ENCODE measurements at places on chromosomes 4 and X.

DNA sequence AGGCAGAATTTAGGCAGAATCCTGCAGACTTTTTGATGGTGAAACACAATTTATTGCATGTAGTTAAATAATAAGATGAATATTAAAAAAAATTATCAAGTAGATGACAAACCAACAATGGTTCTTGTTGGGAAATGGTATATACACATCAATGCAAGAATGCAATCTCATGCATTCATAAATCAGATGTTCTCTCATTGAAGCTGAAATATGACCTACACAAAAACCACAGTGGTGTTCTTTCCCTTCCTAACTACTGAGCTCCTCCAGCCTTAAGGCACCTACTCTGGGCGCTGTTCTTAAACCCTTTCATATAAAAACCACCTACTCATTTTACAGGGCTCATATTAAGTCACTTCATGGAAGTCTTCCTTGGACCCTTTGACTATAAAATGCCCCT lies 64.1 kb downstream of the ANTXR2 start:
- DNase-seq, result no peak

DNA sequence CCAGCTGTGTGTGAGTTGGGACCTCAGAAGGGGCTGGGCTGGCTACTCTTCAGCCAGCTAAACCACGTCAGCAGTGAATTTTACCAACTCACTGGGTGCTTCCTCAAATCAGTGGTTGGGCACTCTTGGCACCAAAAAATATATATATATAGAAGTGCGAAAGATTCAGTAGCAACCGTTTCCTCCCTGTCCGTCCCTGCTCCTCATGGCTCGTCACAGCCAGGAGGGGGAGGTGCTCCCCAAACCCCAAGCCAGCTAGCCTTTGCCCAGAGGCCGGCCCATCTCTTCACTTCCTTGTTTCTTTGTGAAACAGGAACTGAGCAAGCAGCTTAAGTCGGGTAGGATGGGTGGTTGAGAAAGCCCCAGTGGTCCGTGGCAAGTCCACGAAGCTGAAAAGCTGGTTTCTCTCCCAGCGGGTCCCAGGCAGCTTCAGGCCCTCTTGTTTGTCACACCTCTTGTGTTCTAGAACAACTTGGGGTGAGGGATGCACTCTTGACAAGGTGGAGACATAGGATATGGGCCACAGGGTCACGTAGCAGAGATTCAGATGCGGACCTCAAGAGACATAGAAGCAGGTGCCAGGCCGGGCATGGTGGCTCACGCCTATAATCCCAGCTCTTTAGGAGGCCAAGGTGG lies 6.8 kb upstream of the SASH3 start:
- peak; percentile 83 for DNase-seq

GRCh38 chrX:100994352-100995281 lies 25.1 kb downstream of the ARL13A start:
- no peak for DNase-seq

DNA sequence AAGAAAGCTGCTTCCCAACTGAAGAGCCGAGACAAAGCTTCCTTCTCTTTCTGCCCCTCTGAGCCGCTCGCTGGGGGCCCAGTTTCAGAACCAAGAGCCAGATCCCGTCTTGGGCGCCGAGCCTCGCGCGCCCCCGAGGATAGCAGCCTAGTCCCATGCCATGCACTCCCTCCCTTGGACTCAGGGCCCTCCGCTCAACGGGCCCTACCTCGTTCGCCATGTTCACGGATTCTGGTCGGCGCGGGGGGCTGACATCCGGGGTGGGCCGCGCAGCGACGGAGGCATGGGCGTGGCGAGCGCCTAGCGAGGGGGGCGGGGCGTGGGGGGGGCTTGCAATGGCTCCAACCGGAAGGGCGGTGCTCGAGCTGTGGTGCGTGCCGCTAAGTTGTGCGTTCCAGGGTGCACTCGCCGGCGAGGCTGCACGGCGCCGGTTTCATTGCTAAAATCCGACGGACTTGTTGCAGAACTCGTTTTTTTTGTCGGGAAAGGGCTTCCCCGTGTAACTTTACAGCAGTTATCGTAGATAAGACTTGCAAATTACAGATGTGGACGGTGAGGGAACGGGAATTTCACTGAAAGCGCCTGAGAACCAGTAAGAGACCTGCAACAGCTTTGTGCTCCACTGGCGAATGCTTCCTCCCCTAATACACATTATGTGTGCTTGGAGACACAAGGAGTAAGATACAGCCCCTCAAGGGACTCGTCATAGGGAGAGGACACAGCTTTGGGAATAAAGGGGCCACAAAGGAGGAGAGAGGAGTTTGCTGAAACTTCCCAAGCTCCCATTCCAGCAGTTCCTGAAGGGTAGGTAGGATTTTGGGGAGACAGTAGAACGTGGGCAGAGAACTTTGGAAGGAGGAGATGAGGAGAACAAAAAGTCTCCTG lies at the start of gene ADH5:
Gene ADH5 (minus strand): TSS at position 308 of the 885 bp plus-strand sequence. CDS start 88 bp downstream, at position 220.
- DNase-seq, result peak; percentile 85

- DNase-seq, result no peak
Observed at GRCh38 chrX:44105228-44105913, 132.2 kb upstream of the NDP start.

GRCh38 chr4:183493246-183493645 lies 11.6 kb upstream of the ING2 start:
- no peak for DNase-seq

DNA sequence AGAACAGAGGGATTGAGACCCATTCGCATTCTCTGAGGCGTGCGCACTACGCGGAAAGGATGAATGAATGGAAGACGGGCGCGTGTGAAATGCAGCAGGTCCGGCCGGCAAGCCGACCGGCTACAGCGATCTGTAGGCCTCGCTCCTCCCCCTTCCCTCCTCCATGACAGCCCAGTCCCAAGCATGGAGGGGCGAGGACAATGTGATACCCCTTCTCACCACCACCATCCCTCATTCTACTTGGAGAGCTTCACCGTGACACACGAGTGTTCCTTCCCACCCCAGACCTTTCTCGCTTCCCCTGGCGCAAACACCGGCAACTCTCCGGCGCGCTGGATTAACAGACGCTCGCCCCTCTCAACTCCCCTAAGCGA lies 815 bp downstream of the EIF4E start:
- peak; percentile 60 for DNase-seq

- DNase-seq, result no peak
Observed at GRCh38 chr4:123488916-123489315, 92.3 kb downstream of the SPRY1 start.

GRCh38 chr4:40212674-40213527 lies 16.1 kb downstream of the RHOH start:
- DNase-seq, result no peak

GRCh38 chrX:103823591-103823990 lies 8.5 kb downstream of the RAB9B start:
- no peak for DNase-seq

- DNase-seq, result no peak
Observed at GRCh38 chr4:75723163-75724065, 963 bp upstream of the USO1 start.
